ENCODE measurements at places on chromosomes 5 and 9.

- no peak for DNase-seq
Observed at GRCh38 chr5:167920589-167920988, 370.9 kb upstream of the WWC1 start.

GRCh38 chr9:128389395-128390149 lies 18.4 kb downstream of the URM1 start:
- DNase-seq: no peak

DNA sequence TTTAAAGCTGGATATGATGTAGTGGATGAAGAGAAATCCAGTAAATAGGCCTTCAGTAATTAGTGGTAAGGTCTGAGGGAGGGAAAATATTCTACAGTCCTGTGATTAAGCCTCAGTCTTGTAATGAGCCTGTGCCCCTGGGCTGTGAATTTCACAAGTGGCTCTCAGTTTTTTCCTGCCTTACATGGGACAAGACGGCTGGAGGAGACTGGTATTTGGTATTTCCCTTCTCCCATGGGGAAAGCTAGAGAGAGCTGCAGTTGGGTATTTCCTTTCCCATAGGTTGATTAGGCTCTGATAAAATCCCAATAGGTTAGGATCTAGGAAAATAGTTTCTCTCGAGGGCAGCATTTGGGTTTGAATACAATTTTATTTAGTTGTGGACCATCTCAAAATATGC lies 62.2 kb upstream of the GNA14 start:
- DNase-seq: no peak

- DNase-seq: no peak
Observed at GRCh38 chr5:94031631-94032030, 290.2 kb upstream of the POU5F2 start.

GRCh38 chr9:127490535-127491230 lies 39.4 kb downstream of the LRSAM1 start:
- DNase-seq: no peak

- DNase-seq: no peak
Observed at GRCh38 chr5:142334538-142334937, 9.7 kb upstream of the SPRY4 start.

GRCh38 chr9:98774746-98775145 lies 21.6 kb downstream of the ANKS6 start:
- DNase-seq: peak; percentile 86

GRCh38 chr5:57452885-57453284 lies 29.7 kb downstream of the ACTBL2 start:
- DNase-seq: no peak

- no peak for DNase-seq
Observed at GRCh38 chr9:4490705-4491625, 697 bp downstream of the SLC1A1 start.

DNA sequence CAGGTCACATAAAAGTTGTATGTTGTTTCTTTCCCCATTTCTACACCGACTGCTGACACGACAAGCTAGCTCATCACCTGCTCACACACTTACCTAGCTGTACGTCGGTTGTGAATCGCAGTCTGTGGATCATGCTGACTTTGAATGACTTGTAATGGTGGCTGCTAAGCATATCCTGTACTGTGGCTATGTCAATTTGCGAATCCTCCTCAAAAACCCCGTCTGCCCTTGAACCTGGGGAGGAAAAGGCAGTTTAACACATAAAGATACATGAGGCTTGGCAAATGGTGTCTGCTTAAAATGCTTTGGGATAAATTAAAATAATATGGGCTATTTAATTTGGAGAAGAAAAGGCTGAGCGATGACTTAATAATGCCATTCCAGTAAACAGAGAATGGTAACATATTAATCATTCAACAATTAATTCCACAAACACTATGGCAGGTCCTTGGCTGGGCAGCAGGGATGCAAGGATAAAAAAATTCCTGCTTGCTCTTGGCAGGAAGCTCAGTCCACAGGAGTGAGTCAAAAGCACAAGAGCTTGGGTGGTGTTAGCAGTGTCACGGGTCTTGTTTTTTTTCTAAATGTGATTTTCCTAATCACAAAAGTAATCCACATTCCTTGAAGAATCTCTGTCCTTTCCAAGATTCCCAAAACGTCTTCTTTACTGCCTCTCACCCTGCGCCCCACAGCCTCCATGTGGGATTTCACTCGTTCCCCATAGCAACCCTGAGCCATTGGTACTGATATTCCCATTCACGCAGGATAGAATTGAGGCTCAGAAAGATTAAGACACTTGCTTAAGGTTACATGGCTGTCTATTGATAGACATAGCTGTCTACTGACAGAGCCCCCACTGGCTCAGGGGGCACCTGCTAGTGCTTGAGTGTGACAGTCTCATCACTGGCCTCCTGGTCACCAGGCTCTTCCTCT lies 222.4 kb downstream of the MAPKAP1 start:
- DNase-seq: peak; percentile 65

- no peak for DNase-seq
Observed at GRCh38 chr5:1494780-1495524, 28.8 kb downstream of the LPCAT1 start.

DNA sequence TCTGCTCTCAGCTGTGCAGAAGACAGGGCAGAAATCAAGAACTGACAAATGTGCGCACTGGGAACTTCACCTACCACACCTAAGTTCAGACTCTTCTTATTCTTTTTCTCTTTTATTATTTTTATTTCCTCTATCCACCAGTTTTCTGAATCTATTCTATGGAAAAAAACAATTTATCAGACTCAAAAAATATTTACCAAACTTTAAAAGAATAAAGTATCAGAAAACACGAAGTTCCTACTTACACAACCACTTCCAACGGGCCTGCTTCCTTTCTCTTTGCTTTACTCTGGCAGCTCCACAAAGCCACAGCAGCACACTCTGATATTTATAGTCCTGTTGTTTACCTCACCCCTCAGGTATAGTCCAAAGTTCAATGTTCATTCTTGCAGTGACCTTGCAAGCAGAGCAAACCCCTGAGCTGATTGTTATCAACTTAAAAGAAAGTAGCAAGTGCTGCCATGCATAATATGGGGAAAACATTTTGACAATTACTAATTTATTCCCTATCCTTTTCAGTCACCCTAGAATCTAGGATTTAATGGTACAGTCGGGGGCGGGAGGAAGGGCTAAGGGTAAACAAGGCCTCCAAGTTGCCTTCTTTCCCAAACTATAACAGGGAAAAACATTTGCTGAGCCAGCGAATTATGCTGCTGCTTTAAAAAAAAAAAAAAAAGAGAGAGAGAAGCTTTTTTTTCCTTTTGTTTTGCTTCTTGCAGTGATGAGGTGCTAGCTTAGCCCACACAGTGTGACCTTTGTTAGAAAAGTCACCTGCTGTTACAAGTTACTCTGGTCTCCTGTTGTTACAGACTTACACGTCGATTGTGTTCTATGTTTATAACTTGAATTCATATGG lies at the start of gene SELENOP:
Gene SELENOP (minus strand): TSS at position 302 of the 856 bp plus-strand sequence. CDS start 3,539 bp downstream, outside the sequence.
- DNase-seq: peak; percentile 11

DNA sequence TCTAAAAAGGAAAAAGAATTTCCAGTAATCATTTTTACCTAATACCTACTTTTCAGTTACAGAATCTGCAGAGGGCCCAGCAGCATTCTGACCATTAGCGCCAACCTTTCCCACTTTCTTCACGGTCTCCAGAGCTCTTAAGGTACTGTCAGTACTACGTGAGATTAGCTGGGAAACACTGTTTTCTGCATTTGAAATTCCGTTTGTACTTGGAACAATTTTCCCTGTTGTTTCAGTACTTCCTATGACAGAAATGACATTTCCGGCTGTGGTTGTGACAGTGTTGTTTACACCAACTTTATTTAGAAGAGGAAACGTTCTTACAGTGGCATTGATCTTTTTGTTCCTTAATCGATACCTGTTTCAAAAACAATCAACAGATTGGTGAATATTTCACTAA lies 36.9 kb upstream of the PDCL start:
- no peak for DNase-seq

GRCh38 chr9:112640311-112640710 lies 77.6 kb downstream of the INIP start:
- DNase-seq: no peak

All from H54 (cell line).